ENCODE measurements at places on chromosomes 4 and X.
A peak's percentile ranks its signal among the peaks of the same experiment; 100 is the strongest.

- no peak for DNase-seq
These were observed 52.0 kb upstream of the WDR17 start for GRCh38 chr4:176013476-176014247.

- no peak for DNase-seq
These were observed 12.5 kb downstream of the IRF2 start for GRCh38 chr4:184461711-184462441.

- DNase-seq = no peak
These were observed 2355.5 kb upstream of the AGA start for GRCh38 chr4:179797738-179798137.

- peak; percentile 40 for DNase-seq
These were observed 22.3 kb downstream of the UGT2A2 start for GRCh38 chr4:69617083-69617694.

DNA sequence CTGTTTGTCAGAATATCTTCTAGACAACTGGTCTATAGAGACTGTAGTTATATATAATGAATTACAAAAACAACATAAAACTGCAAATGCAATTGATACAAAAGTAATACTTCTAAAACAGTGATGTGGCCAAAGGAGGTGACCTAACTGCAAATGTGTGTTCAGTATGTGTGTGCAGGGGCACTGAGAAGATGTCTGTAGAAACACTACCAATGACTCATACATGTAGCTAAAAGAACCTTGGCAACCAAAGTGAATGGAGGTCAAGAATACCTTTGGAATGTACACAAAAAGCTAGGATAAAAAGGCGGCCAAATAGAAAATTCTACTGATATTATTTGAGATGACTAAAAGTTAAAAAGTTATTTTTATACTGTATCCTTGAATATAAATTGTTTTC is 261.8 kb downstream of the CAMK2D start:
- DNase-seq = no peak

DNA sequence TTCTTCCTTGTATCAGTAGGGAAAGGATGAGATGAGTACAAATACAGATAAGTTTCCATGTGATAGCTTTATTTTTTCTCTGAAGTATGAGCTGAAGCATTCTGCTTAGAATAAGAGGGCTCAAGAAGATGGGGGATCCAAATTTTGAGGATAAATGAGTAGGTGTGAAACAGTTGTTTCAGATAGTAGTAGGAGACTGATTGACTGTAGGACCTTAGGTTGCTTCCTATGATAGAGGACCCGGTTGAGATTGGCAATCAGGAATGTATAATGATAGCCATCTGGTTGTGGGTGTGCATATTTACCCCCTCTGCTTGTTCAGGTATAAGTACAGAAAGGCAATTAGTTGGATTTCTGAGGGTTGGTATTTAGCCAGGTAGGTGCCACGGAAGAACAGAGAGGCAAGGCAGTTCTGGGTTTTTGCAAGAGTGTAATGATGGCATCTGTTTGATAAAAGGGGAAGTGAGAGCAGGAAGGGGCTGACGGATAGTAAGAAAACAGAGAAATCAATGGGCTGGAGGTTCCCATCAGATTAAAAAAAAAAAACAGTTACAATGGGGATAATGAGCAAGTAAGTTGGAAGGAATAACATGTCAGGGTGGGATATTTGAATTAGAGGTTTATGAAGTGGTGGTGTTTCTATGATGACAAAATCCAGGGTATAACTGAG is 13.7 kb downstream of the OCRL start:
- DNase-seq = no peak

GRCh38 chrX:103063191-103063845 is 653 bp downstream of the BEX1 start:
- DNase-seq = peak; percentile 36

- DNase-seq = no peak
These were observed 30.8 kb upstream of the AFAP1 start for GRCh38 chr4:7970361-7970946.

GRCh38 chrX:40266490-40267333 is 169.0 kb upstream of the BCOR start:
- DNase-seq = peak; percentile 36

DNA sequence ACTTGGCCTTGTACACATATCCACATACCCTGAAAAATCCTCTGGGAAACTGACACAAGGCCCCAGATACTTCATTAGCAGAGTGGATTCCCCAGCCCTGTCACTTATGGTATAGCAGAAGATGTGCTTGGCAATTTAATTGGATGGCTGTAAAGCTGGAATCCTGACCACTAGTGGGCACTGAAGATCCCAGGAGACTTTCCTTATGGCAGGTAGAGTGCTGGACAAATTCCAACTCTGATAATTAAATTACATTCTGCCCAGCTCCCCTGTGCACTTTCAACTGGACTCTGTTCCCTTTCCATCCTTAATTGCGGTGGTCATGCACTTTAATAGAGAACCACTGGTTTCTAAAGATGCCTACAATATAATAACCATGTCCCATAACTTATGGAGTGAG is 119.8 kb downstream of the DCK start:
- no peak for DNase-seq

GRCh38 chrX:109327251-109327650 is 154.6 kb downstream of the GUCY2F start:
- DNase-seq = no peak

DNA sequence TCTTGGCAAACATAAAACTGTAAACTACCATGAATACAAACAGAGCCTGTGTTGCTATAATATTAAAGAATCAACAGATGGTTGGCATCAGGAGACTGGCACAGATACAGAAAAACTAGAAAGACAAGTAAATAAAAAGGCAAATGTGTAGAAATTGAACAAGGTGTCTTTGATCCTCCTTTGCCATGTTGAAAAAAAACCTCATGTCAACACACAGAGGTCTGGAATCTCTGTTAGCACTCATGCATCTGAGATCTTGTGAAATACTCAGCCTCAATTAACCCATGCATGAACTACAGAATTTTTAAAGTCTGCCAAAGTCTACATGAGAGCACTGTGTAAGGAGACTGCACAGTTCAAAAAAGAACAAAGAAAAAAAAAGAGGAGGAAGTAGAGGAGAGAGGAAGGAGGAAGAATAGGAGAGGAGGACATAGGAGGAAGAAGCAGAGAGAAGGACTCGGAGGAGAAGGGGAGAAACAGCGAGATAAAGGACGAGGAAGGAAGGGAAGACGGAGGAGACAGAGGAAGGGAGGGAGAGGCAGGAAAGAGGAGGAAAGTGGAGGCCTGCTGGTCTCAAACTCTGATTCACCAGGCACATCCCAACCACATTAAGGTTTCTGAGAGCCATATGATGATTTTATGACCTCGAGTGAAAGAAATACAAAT is 52.8 kb downstream of the PRDM5 start:
- DNase-seq = no peak

- no peak for DNase-seq
These were observed 16.7 kb upstream of the WDR44 start for GRCh38 chrX:118329175-118329574.

GRCh38 chrX:139932901-139933796 is at the start of gene ATP11C:
ATP11C (minus strand) TSS chrX:139933053; CDS start chrX:139932042, 1,011 bp downstream.
- DNase-seq = no peak

- DNase-seq = no peak
These were observed 476.7 kb upstream of the ATOH1 start for GRCh38 chr4:93351846-93352245.

GRCh38 chr4:36348403-36348938 is 67.1 kb downstream of the DTHD1 start:
- no peak for DNase-seq

GRCh38 chrX:10619425-10620046 is 849 bp downstream of the MID1 start:
- DNase-seq = no peak

DNA sequence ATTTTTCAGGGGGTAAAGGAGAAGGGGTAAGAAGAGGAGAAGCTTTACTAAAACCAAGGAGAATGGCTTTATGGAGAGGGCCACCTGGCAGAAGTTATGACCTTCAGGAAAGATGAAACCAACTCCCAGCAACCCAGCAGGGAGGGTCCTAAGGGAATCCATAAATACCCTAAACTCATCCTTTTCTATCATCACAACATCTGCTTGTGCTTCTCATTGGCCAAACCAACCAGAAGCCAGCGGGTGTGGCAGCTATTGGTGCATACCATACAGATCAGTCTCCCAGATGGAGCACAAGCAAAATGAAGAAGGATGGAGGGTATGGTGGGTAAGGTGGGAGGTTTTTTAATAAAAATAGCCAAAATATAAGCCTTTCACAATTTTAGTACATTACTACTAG is 58.5 kb upstream of the ARSJ start:
- DNase-seq = no peak

DNA sequence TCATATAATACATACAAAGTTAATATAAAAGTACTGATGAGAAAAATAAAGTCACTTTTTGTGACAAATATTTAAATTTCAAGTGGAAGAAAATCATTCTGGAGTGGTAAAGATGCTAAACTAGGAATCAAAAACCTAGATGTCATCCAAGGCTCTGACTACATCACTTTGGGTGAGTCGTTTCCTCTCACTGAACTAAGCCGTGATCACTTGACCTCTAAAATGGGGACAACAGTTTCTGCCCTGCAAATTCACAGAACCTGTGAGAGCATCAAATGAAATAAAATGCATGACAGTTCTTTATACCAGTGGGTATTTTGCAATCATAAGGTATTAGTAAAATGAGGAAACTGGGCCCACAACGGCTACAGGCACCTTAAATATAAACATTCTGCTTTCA is 63.8 kb downstream of the PRDM5 start:
- no peak for DNase-seq

DNA sequence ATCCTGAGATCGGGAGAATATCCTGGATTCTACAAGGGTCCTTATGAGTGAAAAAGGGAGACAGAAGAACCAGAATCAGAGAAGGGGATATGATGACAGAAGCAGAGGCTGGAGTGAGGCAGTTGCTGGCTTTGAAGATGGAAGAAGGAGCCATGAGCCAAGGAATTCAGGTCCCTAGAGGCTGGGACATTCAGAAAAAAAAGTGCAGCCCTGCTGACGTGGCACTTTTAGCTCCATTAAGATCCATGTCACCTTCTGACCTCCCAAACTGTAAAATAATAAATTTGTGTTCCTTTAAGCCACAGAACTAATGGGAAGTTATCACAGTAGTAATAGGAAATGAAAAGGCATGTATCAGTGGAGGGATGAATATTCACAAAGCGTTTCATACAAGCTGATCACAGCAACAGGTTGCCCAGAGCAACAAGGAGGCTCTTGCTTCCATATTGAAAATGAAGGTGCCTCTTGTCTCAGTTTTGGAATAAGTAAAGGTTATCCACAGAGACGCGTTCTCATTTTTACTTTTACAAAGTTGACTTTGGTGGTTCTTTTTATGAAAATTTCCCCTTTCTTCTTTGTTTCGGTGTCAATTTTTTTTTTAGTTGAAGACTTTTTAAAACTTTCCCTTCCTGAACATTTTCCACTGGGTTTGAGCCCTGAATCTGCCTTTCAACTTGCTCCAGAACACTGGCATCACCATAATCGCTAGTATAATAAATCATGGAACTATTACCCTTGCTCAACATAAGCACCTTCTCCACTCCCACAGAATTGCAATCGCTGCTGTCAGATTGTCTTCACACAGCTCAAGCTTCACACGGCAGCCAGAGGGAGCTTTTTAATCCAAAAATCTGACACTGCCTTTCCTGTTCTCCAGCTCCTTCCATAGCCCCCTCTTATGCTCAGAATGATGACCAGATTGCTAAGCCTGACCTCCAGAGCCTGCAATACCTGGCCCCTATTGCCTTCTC is 127.6 kb upstream of the RBPJ start:
- DNase-seq = no peak

DNA sequence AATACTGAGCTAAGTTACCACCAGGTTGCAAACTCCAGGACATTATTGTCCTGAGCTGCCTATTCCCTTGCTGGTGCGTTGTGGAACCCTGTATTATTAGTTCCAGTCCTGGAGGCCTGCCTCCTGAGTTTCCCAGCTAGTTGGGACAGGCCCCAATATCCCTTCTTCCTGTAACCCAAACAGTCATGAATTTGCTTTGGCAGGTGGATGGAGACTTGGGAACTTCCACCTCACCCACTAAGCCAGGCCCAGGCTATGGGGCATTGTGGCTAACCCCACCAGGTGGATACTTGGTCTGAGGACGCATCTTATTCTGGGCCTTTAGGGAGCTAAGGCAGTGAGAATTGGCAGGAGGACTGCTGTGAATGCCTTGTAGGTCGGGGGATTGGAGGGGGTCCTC is 5.0 kb downstream of the RBM3 start:
- no peak for DNase-seq
